Stimulated activated CD8-positive, alpha-beta memory T cell treated with anti-CD3 and anti-CD28 coated beads, Interleukin-4, amount 100 ng/mL, for 4 hours (primary cell): ENCODE measurements at places on chromosomes 12 and 14.

- no peak for DNase-seq
These were observed 218.4 kb downstream of the ADAMTS20 start for GRCh38 chr12:43333644-43334043.

GRCh38 chr12:89833337-89834252 is 125.0 kb upstream of the ATP2B1 start:
- DNase-seq: no peak

- no peak for DNase-seq
These were observed 198.9 kb downstream of the ZFP36L1 start for GRCh38 chr14:68593806-68594536.

DNA sequence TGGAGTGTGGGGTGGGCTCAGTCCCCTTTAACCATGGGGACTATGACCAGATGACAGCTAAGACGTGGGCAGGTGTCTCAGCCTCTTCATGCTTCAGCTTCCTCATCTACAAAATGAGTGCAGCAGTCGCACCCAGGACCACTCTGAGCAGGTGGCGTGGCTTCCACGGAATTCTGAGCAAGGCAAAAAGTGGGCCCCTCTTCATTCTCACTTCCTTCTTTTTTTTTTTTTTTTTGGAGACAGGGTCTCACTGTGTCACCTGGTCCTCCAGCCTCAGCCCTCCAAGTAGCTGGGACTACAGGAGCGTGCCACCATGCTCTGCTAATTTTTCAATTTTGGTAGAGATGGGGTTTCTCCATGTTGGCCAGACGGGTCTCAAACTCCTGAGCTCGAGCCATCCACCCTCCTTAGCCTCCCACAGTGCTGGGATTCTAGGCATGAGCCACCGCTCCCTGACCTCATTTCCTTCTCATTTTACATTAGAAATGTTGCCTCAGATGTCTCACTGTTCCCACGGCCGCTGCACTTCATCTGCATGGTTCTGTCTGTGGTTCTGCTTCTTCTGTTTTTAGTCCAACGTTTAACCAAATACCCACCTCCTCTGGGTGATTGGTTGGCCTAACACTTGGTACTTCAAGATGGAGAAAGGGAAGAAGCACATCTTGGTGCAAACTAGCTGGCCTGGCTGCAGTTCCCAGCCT is 41.3 kb upstream of the BCL7A start:
- no peak for DNase-seq

GRCh38 chr12:79634957-79635471 is 55.8 kb downstream of the PAWR start:
- DNase-seq: no peak

DNA sequence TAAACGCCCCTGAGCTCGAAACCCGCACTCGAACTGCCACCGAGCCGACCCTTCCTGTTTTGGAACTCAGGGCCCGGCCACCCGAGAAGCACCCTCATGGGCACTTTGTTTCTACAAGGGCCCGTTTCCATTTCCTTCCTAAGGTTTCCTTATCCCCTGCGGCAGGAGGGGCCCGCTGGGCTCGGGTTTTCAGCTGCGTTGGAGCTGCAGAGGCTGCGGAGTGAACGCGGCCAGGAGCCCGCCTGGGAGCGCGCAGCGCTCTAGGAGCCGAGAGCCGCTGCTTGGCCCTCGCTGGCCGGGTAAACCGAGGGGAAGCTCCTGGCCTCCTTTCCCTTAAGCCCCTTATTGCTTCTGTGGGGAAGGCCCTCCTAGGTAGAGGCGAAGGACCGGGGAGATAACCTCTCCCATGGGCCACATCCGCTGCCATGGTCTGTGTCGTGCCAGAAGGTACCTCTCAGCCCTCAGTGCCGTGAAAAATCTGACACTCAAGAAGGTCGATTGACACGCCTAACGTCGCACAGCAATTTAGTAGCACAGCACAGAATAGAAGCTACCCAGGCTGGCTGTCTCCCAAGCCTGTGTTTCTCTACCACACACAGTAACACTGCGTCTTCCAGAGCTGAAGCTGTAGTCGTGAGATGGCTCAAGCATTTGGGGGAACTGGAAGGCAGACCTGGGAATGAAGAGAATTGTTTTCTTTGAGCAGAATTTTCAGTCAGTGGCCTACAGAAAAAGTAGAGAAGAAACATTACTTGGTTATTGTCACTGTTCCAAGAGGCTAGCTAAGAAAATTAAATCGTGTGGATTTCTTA is 12.9 kb upstream of the CALM1 start:
- peak; percentile 14 for DNase-seq

GRCh38 chr12:49364989-49365388 is 2.3 kb upstream of the SPATS2 start:
- DNase-seq: no peak
